Iris pigment epithelial cell (primary cell): ENCODE measurements at places on chromosomes 1 and 21.

GRCh38 chr1:198683449-198683848, 44.6 kb downstream of the PTPRC start:
- no peak for DNase-seq

- peak; percentile 22 for DNase-seq
Measured at GRCh38 chr1:201259476-201260235, 23.6 kb upstream of the PKP1 start.

GRCh38 chr21:36654324-36654723, 44.6 kb upstream of the SIM2 start:
- DNase-seq: no peak

GRCh38 chr1:57307392-57308170, 116.3 kb downstream of the DAB1 start:
- no peak for DNase-seq

DNA sequence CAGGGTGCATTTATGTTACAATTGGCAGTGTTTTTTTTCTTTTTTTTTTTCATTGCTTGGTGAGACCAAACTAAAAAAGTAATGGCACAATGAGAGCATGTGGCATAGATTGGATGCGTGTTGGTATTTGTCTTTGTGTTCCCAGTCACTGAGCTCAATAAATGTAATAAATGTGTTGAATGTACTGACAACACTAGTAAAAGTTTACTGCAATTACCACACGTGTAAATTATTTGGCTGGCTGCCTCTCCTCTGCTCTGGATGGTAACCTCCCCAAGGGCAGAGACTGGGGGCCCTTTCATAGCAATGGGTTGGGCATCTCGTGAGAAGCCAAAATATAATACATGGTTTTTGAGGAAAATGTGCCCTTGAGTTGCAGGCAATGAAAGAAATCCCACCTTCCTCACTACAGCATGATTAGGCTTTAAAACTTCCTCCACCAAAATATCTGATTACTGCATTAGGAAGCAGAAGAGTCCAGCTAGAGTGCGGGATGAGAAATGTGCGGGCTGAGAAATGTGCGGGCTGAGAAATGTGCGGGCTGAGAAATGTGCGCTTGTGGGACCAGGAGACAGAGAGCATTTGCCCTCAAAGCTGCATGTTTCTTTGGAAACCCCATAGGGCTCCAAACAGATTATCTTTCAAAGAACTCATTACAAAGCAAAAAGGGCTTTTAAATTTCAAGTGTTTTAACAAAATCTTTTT, 58.5 kb downstream of the CDC7 start:
- DNase-seq: no peak
